ENCODE measurements at places on chromosomes 2 and 18. TPM values are rescaled to one million over a fixed set of nuclear protein-coding genes. Genes with fewer than 3 reads are reported as not detected.

RTP5 gene
- not detected for polyA plus RNA-seq

LYG1 gene
- 5.6 TPM for polyA plus RNA-seq

SPP2 gene
- not detected for polyA plus RNA-seq

RNF125 gene
- 2.4 TPM for polyA plus RNA-seq

C1GALT1C1L gene
- 3.7 TPM for polyA plus RNA-seq

CPLX4 gene
- polyA plus RNA-seq, result 0.14 TPM

HK2 gene
- 13.6 TPM for polyA plus RNA-seq

SERPINB11 gene
- not detected for polyA plus RNA-seq

PCARE gene
- polyA plus RNA-seq, result 0.48 TPM

HES6 gene
- 10.3 TPM for polyA plus RNA-seq

DNA sequence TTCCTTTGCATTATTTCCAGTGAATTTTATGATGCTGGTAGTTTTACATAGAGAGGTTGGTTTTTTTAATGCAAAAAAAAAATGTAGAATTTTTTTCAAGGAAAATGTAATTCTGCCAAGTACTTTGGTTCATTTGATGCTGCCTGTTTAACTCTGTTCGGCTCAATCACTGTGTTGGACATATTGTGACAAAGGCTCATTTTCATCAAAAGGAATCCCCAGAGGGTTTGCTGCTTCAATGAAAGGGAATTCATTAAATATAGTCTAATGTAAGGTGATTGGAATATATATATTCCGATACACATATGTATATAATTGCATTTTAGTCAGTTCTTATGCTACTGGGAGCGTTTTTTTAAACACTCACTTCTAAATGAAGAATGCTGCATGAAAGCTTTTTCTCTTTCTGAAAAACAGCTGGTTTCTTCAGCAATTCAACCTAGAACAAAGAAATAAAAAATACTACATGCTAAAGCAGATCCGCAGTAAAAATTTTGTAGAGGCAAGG lies 314.6 kb upstream of the VWC2L start:
- DNase-seq, result no peak

DNA sequence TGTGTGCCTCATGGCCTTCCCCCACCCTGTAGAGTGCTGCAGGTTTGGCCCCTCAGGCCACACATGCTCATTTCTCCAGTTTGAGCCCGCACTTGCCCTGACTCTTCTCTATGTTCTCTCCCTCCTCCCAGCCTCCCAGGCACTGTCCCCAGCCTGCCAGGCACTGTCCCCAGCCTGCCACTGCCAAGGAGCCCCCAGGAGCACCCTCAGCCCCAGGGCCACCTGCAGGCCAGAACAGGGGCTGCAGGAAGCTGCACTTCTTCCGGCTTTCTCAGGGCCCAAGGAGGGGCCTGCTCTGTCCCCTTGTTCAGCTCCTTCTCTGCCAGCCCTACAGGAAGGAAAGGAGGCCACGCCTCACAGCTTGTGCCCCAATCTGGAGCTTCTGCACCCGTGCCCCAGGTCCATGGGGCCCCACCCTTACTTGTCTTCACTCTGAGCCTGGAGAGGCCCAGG lies 31.6 kb downstream of the CYP26B1 start:
- DNase-seq, result no peak

DNA sequence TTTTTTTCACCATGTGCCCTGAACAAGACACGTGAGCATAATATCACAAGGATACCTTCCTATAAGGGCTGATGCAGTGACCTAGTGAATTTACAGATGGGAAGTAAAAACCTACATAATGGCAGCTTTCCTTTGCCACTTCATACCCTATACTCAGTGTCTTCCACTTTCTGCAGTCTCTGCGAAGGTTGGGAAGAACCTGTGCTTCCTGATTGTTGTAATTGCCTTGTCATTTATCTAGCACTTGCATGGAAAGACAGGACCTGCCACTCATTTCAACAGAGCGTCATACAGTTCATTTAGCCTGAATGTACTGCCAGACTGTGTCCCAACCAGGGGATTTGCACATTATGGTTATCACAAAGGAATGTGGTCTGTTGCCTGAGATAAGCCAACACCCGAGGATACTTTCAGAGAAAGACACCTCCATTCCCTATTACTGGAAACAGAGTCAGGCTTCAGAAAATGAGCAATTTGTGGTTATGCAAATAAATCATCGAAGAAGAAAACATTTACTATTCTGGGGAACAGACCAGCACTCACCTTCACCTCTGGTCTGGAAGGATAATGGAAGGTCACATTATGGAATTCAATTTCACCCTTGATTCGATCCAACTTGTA lies 55.0 kb downstream of the ABCB11 start:
- no peak for DNase-seq

DNA sequence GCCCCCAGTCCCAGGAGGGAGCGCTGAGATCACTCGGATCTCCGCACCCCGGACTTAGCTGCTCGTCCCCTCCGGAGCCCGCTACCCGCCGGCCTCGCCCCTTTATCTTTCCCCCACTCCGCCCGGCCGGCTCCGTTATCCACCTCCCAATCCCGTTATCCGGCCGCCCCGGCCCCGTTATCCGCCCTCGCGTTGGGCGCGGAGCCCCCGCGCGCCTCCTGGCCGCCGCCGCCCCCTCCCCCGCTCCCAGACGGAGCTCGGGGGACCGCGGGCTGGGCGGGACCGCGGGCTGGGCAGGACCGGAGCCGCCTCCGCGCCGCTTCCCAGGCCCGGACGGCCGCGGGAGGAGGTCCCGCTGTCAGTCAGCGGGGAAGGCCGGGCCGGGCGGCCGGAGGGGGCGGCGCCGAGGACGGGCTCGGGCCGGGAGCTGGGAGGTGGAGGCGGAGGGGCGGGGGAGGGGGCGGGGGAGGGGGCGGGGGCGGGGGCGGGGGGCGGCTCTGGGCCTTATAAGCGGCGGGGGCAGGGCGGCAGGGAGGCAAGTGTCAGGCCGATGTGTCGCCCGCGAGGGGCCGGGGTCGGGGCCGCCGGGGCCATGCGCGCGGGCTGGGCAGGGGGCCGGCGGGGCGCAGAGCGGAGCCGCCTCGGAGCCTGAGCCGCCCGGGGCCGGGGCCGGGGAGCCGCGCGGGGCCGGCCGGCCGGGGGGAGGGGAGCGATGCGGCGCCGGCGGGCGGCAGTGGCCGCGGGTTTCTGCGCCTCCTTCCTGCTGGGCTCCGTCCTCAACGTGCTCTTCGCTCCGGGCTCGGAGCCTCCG lies at the start of gene PKDCC:
PKDCC (plus strand) TSS at position 534 of the 811 bp plus-strand sequence; CDS start at position 713, 179 bp downstream.
- peak; percentile 78 for DNase-seq

- no peak for DNase-seq
Measured at GRCh38 chr18:35142275-35142615, 98.6 kb upstream of the ZNF397 start.

GRCh38 chr18:61748004-61748403 lies 144.8 kb downstream of the RNF152 start:
- no peak for DNase-seq

DNA sequence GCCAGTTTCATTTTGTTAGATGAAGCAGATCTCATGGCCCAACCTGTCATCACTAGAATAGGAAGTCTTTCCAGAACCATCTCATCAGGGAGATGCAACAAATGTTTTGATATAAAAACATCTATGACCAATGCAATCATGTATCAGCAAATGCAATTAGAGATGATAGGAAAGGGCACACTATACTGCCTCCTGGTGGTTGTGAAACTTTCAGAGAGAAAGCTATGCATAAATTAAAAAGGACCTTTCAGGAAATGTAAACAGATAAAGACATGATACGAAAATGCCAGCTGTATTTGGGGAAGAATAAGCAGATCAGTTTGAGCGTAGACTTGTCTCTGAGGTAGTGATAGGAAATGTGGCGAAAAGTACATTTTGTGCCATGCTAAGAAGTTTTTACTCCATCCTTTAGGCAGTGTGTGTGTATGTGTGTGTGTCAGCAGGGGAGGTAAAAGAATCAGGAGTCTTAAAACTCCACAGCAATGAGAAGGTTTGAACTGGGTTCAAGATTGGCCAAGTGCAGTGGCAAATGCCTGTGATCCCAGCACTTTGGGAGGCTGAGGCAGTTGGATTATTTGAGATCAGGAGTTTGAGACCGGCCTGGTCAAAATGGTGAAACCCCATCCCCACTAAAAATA lies 479.3 kb downstream of the CPS1 start:
- peak; percentile 8 for DNase-seq

DNA sequence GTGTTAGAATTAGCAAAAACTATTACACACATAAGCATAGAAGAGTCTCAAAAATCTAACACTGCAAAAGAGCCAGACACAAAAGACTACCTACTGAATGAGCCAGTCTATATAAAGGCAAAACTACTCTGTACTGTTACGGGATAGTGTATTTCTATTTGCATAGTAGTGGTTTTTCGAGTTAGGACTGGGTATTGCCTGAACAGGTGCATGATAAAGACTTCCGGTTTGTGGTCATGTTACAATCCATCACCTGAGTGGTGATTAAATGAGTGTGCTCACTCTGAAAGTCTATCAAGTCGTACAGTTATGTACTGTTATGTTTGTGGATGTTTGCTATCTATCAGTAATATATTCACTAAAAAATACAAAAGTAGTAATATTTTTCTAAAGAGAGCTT lies 523.3 kb upstream of the SYT4 start:
- DNase-seq, result no peak

- DNase-seq, result no peak
Measured at GRCh38 chr2:186913870-186914269, 64.9 kb upstream of the ZSWIM2 start.

DNA sequence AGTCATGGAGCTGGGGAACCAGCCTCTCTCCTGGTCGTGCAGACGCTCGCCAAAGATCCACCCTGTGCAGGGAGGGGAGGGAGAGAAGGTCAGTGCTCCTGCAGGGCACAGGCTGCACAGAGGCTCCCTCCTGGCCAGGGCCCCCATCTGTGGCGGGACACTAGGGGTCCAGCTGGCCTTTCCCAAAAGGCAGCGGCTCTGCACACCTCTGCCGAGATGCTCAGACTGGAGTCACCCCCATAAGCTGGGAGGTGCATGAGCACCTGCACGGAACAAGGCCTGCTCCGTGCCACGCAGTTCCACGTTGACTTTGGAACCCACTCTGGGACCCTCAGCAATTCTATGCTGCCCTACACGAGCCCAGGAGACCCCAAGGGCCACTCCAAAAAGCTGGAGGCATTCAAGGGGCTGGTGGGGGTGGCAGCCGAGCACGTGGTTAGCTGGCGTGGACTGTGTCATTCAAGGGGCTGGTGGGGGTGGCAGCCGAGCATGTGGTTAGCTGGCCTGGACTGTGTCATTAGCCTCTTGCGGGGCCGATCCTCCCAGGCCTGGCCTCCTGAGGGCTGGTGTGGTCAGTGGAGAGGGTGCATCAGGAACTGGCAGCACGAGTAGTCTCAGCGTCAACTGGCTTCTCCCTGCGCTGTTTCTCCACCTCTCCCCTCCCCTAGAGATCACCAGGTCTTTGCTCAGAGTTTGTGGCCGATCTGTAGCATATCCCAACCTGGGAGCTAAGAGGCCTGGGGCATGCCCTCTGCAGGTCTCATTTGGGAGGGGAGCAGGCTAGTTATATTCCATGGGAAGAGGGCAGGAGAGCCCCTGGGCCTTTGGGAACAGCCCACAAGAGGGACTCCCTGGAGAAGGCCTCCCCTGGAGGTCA lies 9.8 kb downstream of the SNORC start:
- no peak for DNase-seq

GRCh38 chr2:47301277-47301618 lies 101.7 kb upstream of the MSH2 start:
- no peak for DNase-seq

DNA sequence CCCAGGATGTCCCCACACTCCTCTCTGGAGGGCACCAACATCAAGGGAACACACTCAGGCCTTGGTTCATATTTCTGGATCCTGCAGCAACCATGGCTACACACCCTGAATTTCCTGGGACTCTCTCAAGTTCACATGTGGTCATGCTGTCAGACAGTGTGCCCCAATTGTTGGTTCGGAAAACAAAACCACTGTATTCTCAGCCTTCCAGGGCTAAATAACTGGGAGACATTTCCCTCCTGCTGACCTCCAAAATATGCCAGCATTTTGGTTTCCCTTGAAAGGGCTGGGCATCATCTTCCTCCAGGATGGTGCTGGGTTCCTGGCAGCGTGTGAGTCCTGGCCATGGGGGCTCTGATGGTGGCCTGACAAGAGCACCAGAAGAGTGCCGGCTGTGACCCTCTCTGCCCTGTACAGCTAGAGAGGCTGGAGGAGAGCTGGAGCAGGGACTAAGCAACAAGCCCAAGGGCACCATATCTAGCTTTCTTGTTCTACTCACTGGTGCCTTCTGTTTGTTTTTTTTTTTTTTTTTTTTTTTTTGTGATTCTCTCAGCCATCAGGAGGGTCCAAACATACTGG lies 37.5 kb upstream of the WIPF1 start:
- DNase-seq, result no peak

DNA sequence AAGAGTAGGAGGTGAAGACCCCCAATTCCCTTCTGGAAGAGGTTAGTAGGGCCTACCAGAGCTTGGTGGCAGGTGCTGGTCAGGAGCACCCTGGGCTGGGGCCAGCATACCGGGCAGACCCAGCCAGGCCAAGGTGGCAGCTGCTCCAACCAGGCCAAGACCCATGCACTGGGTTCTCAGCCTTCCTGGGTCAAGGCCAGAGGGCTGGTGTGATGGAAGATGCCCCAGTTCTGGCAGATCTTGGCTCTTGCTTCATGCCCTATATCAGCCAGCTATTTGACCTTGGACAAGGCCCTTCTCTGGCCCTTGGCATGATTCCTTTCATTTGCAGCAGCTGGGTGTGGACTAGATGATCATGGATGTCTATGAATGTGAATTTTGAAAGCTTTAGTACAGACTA lies 57.7 kb downstream of the PRKCE start:
- DNase-seq, result no peak

- DNase-seq, result no peak
Measured at GRCh38 chr2:227407591-227408151, 19.9 kb upstream of the SCYGR1 start.

GRCh38 chr2:95526360-95527341 lies 42.1 kb upstream of the TRIM43B start:
- peak; percentile 70 for DNase-seq

DNA sequence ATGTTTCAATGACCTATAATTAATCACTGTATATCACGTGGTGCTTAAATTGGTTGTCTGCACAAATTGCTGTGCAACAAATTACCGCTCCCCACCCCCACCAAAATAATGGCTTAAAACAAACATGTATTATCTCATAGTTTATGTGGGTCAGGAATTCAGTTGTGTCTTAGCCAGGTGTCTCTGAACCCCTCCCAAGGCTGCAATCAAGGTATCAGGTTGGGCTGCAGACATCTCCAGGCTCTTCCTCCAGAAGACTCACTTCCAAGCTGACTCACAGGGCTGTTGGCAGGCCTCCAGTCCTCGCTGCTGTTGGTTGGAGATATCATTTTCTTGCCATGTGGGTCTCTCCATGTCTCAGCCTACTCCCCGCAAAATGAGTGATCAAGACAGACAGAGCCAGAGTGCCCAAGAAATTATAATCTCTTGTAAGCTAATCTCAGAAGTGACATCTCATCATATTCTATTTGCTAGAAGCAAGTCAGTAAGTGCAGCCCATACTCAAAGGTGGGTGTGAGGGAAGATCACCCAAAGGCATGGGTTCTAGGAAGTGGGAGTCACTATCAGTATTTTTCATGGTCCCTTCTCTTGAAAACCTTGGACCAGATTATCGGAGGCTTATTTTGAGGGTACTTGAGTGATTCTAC lies 38.4 kb downstream of the SPC25 start:
- DNase-seq, result no peak

GRCh38 chr18:47611649-47612048 lies 318.8 kb downstream of the SMAD2 start:
- no peak for DNase-seq
